ENCODE measurements at places on chromosomes 2 and 18.

DNA sequence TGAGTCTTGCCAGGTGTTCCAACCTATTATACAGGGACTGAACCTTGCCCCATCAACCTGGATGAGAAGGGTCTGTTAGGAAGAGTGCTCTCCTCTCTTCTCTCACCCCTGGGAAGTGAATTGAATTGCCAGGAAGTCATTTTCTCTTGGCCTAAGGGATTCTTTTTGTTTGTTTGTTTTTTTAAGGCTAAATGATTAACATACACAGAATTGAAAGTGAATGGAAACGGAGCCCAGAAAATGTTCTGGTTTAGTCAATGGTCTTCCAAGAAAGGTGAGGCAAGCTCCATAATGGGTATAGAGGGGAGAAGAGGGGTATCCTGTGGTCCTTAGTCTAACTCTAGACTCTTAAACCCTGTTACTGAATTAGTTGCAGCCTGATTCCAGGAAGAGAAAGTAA lies 189.1 kb downstream of the FSHR start:
- DNase-seq = no peak

DNA sequence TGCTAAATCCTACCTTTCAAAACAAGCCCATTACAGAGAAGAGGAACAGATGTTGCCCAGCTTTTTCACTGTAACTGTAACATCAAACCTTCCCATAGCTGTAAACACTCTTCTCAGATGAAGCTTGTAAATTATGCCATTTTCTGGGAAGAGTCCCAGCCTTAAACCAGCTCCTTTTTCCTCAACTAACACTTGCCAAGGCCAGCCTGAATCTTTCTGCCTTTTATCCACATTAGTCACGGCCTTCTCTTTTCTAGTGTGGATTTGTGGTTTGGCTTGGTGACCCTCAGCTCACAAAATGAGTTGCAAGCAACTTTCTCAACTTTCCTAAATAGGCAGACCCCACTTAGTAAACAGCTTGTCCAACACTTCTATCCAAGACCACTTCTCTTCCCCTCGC lies 90.2 kb downstream of the CABLES1 start:
- no peak for DNase-seq

DNA sequence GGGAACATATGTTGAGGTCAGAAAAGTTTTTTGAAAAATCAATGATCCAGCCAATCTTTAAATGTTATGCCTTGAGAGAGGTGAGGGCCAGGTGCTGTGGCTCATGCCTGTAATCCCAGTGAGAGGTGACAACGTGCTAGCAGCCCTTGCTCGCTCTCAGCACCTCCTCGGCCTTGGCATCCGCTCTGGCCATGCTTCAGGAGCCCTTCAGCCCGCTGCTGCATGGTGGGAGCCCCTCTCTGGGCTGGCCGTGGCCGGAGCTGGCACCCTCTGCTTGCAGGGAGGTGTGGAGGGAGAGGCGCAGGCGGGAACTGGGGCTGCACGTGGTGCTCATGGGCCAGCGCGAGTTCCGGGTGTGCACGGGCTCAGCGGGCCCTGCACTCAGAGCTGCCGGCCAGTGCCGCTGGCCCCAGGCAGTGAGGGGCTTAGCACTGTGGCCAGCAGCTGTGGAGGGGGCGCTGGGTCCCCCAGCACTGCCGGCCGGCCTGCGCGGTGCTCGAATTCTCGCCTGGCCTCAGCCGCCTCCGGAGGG lies 61.1 kb downstream of the CCDC195 start:
- DNase-seq = no peak

GRCh38 chr2:118032169-118033013 lies 18.5 kb upstream of the CCDC93 start:
- DNase-seq = peak; percentile 71

GRCh38 chr2:65876114-65876513 lies 443.7 kb upstream of the SPRED2 start:
- no peak for DNase-seq

- no peak for DNase-seq
Observed at GRCh38 chr18:75912829-75913228, 485.3 kb upstream of the SMIM21 start.

GRCh38 chr18:59760619-59761600 lies 63.7 kb upstream of the CCBE1 start:
- DNase-seq = no peak

- no peak for DNase-seq
Observed at GRCh38 chr18:58666176-58666575, 5.1 kb upstream of the MALT1 start.

GRCh38 chr2:39359453-39360038 lies 77.5 kb downstream of the MAP4K3 start:
- DNase-seq = no peak

DNA sequence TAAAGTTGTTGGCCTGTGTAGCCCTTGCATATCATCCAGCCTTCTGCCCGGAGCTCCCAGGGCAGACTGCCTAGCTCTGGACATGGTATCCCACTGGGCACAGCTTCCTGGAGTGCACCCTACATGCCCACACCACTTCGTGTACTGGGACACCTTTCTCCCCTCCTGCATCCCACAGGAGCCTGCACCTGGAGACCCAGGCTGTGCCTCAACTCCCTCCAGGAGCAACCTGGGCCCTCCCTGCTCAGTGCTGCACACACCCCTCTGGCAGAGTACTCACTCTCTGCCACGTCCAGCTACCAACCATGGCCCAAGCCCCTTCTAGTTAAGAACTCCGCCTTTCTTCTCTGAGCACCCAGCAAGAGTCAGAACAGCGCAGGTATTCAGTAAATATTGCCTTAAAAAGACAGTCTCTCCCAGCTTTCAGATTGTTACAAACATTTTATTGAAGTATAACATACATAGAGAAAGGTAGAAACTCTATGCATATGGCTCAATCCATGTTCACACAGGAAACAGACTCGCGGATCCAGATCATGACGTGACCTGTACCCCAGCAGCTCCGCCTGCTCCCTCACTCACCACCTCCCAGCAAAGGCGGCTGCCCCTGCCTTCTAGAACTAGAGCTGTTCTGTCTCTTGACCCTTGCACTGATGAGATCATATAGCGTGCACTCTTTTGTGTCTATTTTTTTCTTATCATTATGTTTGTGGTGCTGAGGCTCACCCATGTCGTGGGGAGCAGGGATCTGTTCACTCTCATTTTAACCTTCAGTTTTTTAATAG lies 98.4 kb upstream of the MYCN start:
- DNase-seq = no peak

GRCh38 chr2:136324966-136325365 lies 207.0 kb upstream of the CXCR4 start:
- DNase-seq = no peak

DNA sequence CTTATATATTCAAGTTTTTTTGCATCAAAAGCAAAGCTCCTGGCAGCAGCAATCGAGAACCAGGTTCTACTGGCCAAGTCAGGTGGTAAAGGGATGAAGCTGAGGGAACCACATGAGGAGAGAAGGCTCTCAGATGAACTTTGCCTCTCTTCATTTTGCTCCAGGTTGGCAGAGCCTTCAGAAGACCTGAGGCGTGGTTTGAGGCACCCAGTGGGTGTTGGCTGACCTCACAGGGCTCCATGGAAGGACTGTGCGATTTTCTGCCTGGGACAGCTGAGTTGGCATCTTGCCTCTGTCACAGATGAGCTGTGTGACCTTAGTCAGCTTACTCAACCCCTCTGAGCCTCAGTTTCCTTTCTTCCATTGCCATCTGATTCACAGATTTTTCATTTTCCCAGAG lies 89.0 kb downstream of the INSIG2 start:
- no peak for DNase-seq

DNA sequence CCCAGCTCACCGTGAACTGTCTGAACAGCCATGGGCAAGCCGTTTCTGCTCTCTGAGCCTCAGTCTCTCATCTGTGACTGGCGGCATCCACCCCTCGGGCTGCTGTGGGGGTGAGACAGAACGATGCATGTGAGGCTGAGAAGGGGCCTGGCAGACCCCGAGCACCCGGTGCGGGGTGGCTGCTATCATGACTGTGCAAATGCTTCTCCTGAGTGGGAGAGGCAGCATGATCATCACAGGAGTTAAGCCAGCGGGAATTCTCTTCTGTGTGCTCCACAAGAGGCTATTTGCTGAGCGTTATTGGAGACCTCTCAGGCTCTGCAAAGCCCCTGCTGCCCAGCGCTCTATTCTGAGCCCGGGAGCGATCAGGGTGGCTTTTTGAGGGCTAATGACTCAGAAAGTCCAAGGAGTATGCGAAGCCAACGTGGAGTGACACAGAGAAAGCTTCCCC lies 45.8 kb upstream of the ID2 start:
- no peak for DNase-seq

DNA sequence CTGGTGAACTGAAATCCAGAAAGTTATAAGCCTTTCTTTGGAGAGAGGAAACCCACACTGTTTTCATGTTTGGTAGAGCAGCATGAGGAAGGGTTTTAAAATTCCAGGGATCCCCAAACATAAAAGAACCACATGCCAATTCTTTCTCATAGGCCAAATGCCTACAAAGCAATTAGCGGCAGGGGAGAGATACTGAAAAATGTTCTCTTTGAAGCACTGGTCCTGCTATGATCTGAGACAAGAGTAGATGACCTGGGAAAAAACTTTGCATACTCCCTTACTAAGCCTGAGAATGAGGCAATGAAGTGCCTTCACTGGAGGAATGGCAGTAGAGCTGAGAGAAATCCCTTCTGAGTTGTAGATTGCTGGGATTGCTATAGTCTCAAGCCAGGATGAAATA lies 1261.7 kb downstream of the DSC3 start:
- no peak for DNase-seq

DNA sequence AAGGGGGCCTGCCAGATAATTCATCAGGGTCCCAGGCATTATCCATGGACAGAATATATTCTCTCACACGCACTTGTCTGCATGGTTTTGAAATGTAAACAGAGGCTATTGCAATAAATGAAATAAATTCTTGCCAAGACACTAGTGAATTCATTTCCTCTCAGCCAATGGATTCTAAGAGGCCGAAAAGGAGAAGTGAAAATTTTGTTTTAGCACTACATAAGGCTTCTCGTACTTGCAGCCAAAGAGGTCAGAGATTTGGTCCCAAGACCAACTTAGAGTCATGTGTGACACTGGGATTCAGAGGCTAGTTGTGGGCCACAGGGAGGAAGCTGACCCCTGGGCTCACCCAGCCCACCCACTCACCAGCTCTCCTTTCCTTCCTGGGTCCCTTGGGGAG lies 184.1 kb upstream of the GLI2 start:
- DNase-seq = no peak

- no peak for DNase-seq
Observed at GRCh38 chr18:6022074-6022444, 126.7 kb upstream of the TMEM200C start.

- DNase-seq = no peak
Observed at GRCh38 chr2:107222466-107222865, 336.5 kb upstream of the ST6GAL2 start.

DNA sequence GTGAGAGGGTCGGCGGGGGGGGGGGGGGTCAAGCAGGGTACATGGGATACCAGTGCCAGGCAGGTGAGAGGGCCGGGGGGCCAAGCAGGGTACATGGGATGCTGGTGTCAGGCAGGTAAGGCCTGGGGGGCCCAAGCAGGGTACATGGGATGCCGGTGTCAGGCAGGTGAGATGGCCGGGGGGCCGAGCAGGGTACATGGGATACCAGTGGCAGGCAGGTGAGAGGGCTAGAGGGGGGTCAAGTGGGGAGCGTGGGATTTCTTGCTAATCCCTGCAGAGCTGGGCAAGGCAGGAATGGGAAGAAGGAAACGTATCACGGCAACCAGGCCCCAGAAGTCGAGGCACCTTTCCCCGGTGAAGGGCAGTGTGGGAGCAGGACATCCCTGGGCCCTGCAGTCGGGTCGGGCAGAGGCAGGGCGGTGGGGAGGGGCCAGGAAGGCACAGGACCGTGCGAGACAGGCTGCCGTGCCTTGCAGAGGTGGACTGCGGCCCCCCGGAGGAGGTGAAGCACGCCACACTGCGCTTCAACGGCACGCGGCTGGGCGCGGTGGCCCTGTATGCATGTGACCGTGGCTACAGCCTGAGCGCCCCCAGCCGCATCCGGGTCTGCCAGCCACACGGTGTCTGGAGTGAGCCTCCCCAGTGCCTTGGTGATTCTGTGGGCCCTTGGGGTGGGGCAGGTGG lies 49.3 kb downstream of the MTERF4 start:
- DNase-seq = peak; percentile 43
